ENCODE measurements at places on chromosomes 5 and 9. TPM values are rescaled to one million over a fixed set of nuclear protein-coding genes. Genes with fewer than 3 reads are reported as not detected.

The FAM151B gene
- 5.6 TPM for total RNA-seq

The PKD2L2 gene
- total RNA-seq = not detected

The GOLM1 gene
- 6.9 TPM for total RNA-seq

The SLC28A3 gene
- total RNA-seq = 0.10 TPM

The ATP10B gene
- total RNA-seq = under 0.01 TPM

The SHROOM1 gene
- 0.52 TPM for total RNA-seq

The IL4 gene
- total RNA-seq = not detected

The EGR1 gene
- total RNA-seq = 36.6 TPM

The NMUR2 gene
- not detected for total RNA-seq

The C9orf72 gene
- 88.9 TPM for total RNA-seq

The ZFP37 gene
- 0.42 TPM for total RNA-seq

The HBEGF gene
- 80.5 TPM for total RNA-seq

The IRX2 gene
- not detected for total RNA-seq

The OXCT1 gene
- total RNA-seq = 15.0 TPM

The CCNH gene
- 436 TPM for total RNA-seq

The PCDHA9 gene
- not detected for total RNA-seq

The CARD9 gene
- total RNA-seq = 8.5 TPM

The ESM1 gene
- not detected for total RNA-seq

The ELOVL7 gene
- total RNA-seq = 23.2 TPM

The GRIN3A gene
- not detected for total RNA-seq

The MRRF gene
- 29.5 TPM for total RNA-seq

The HEMGN gene
- 8.6 TPM for total RNA-seq

The GRHPR gene
- 56.4 TPM for total RNA-seq

The NANS gene
- total RNA-seq = 41.1 TPM

Measured in mononuclear cell (primary cell).